ENCODE measurements at places on chromosomes 7 and 10. TPM values are rescaled to one million over a fixed set of nuclear protein-coding genes. Genes with fewer than 3 reads are reported as not detected.
A peak's percentile ranks its signal among the peaks of the same experiment; 100 is the strongest.

Gene CTTNBP2
- polyA plus RNA-seq, result not detected

Gene UCN3
- polyA plus RNA-seq, result not detected

Gene TOMM7
- 218 TPM for polyA plus RNA-seq

GRCh38 chr10:119700321-119700954, 25.4 kb upstream of the INPP5F start:
- H3K27me3 ChIP-seq, result no peaks in the 10 kb centered on the region
- H3K4me3 ChIP-seq, result no peak overlapping the region
- H3K27ac ChIP-seq, result no peak overlapping the region
- H3K36me3 ChIP-seq, result peaks cover 3% of the 10 kb centered on the region

GRCh38 chr10:97150013-97150595, 35.7 kb downstream of the SLIT1 start:
- no peaks in the 10 kb centered on the region for H3K4me1 ChIP-seq
- no peak overlapping the region for H3K4me3 ChIP-seq
- peaks cover 4% of the 10 kb centered on the region for H3K27me3 ChIP-seq
- H3K27ac ChIP-seq, result no peak overlapping the region
- H3K36me3 ChIP-seq, result no peaks in the 10 kb centered on the region
- DNase-seq, result no peak

GRCh38 chr10:29922892-29923291, 136.5 kb downstream of the JCAD start:
- no peak overlapping the region for H3K27ac ChIP-seq
- no peak overlapping the region for H3K4me3 ChIP-seq
- H3K36me3 ChIP-seq, result no peaks in the 10 kb centered on the region
- DNase-seq, result no peak

GRCh38 chr7:88315522-88315921, 8.8 kb upstream of the STEAP4 start:
- no peaks in the 10 kb centered on the region for H3K4me1 ChIP-seq
- no peak overlapping the region for H3K27ac ChIP-seq
- H3K36me3 ChIP-seq, result no peaks in the 10 kb centered on the region

GRCh38 chr7:35596061-35596460, 98.9 kb downstream of the HERPUD2 start:
- no peaks in the 10 kb centered on the region for H3K27me3 ChIP-seq
- no peaks in the 10 kb centered on the region for H3K4me1 ChIP-seq
- no peak for DNase-seq

Gene CFAP46
- polyA plus RNA-seq, result not detected

- peaks cover 5% of the 10 kb centered on the region for H3K4me1 ChIP-seq
- DNase-seq, result no peak
- no peak overlapping the region for H3K27ac ChIP-seq
- H3K36me3 ChIP-seq, result peaks cover 5% of the 10 kb centered on the region
- H3K4me3 ChIP-seq, result peak overlapping the region; percentile 13
- peaks cover 29% of the 10 kb centered on the region for H3K27me3 ChIP-seq
Measured at GRCh38 chr7:583410-584121, 63.9 kb upstream of the PDGFA start.

DNA sequence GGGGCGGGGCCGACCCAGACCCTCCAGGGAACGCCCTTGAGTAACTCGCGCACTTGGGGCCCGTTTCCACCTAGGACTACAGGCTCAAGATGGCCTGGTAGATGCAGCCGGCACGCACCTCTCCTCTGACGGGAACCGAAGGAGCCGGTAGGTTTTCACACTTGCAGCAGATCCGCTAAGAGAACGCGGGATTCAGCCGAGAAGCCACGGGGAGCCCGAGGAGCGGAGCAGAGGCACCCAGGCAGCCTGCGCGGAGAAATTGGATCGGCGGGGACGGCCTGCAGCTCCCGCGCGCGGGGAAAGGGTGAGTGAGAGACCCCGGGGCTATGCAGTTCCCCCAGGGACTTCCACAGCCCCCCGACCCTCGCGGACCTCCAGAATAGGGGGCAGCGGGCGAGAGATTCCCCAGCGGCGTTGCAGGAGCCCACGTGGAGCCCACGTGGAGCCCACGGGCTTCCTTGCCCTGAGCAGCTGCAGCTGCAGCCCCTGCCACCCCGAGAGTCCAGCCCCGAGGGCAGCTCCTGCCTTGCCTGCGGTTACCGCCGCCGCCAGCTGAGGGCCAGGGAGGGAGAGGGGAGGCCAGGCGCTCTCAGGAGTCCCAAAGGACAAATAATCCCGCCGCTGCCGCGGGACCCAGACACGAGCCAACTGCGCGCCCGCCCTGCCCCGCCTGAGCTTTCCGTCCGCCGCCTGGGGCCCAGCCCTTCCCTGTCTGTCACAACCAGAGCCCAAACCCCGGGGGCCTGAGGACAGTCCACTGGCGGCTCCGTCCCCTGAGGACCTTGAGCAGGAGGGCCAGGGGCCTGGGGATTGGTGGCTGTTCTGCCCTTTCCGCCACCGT, 13.1 kb downstream of the IFT22 start:
- peaks cover 22% of the 10 kb centered on the region for H3K27me3 ChIP-seq
- no peak overlapping the region for H3K27ac ChIP-seq
- H3K4me3 ChIP-seq, result peak overlapping the region; percentile 57

Gene CCDC172
- polyA plus RNA-seq, result not detected

GRCh38 chr7:68224041-68224741, 1227.6 kb downstream of the TYW1 start:
- DNase-seq, result no peak
- no peaks in the 10 kb centered on the region for H3K4me1 ChIP-seq
- no peak overlapping the region for H3K4me3 ChIP-seq
- H3K36me3 ChIP-seq, result no peaks in the 10 kb centered on the region
- no peaks in the 10 kb centered on the region for H3K27me3 ChIP-seq
- H3K27ac ChIP-seq, result no peak overlapping the region

Gene FKBP6
- not detected for polyA plus RNA-seq

Gene SEMA3C
- polyA plus RNA-seq, result not detected

DNA sequence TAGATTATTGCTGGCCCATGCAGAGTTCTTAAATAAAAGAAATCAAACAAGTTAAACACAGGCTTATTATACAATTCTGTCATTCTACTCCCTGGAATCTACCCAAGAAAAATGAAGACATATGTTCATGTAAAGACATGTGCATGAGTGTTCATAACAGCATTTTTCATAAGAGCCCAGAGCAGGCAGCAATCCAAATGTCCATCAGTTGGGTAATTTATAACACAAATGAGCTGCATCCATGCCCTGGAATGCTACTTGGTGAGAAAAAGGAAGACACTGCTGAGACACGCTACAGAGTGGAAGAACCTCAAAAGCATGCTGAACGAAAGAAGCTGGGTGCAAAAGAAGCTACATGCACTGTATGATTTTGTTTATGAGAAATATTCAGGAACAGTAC, 342.6 kb downstream of the TCERG1L start:
- DNase-seq, result no peak
- H3K36me3 ChIP-seq, result no peaks in the 10 kb centered on the region
- H3K4me3 ChIP-seq, result no peak overlapping the region
- no peaks in the 10 kb centered on the region for H3K27me3 ChIP-seq

DNA sequence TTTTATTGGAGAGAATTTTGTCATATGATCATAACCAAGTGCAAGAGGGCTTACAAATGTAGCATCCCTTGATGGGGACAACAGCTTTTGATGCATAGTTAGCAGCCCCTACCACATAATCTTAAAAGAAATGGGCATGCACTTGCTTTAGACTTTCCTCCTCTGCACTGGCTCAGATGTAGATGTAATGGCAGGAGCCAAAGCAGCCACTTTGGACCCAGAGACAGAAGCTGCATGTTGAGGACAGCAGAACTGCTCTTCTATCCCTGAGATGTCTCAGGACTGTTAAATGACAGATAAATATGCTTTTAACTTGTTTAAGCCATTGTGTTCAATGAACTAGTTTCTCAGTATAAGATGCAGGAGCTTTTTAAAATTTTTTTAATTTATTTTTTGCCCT, 450.7 kb downstream of the TYW1 start:
- peaks cover 4% of the 10 kb centered on the region for H3K27me3 ChIP-seq
- DNase-seq, result no peak
- no peaks in the 10 kb centered on the region for H3K36me3 ChIP-seq
- H3K27ac ChIP-seq, result no peak overlapping the region
- H3K4me3 ChIP-seq, result no peak overlapping the region

Gene FOXI2
- not detected for polyA plus RNA-seq

Gene EBLN1
- polyA plus RNA-seq, result not detected

Gene SCIN
- polyA plus RNA-seq, result not detected
